ENCODE measurements at places on chromosomes 5 and 9.

- no peak for DNase-seq
Measured at GRCh38 chr5:66812291-66812690, 216.1 kb downstream of the MAST4 start.

GRCh38 chr5:57937501-57938173 is 455.0 kb upstream of the ACTBL2 start:
- DNase-seq: no peak

- no peak for DNase-seq
Measured at GRCh38 chr9:37215830-37216229, 95.5 kb downstream of the ZCCHC7 start.

GRCh38 chr5:83513491-83513890 is 41.9 kb downstream of the VCAN start:
- DNase-seq: no peak

GRCh38 chr9:121711797-121712196 is 60.4 kb downstream of the DAB2IP start:
- no peak for DNase-seq

- no peak for DNase-seq
Measured at GRCh38 chr5:31537851-31538250, 5.8 kb downstream of the C5orf22 start.

DNA sequence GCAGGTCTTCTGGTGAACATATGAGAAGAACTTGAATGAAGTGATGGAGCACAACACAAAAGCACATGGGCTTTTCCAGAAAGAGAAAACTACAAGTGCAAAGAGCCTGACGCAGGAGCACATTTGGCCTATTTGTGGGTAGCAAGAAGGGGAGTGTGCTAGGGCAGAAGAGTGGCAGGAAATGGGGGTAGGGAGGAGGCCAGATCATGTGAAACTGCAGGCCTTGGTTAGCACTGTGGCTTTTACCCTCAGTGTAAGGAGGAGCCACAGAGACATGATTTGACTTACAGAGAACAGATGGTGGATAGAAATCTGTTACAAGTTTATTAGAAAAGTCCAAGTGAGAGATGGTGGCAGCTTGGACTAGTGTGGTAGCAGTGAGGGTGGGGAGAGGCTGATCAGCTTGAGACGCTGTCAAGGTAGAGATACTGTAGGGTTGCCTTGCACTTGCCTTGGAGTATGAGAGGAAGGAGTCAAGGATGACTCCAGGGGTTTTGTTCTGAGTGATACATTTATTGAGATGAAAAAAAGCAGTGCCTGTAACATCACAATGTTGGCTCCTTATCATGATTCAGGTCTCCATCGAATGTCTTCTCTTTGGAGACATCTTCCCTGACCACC is 126.7 kb downstream of the PPP2R2B start:
- peak; percentile 69 for DNase-seq

GRCh38 chr5:80756292-80756691 is 101.5 kb upstream of the DHFR start:
- no peak for DNase-seq

- no peak for DNase-seq
Measured at GRCh38 chr9:81635521-81636254, 53.7 kb downstream of the TLE1 start.

GRCh38 chr9:107874591-107875369 is 385.2 kb upstream of the KLF4 start:
- DNase-seq: no peak

DNA sequence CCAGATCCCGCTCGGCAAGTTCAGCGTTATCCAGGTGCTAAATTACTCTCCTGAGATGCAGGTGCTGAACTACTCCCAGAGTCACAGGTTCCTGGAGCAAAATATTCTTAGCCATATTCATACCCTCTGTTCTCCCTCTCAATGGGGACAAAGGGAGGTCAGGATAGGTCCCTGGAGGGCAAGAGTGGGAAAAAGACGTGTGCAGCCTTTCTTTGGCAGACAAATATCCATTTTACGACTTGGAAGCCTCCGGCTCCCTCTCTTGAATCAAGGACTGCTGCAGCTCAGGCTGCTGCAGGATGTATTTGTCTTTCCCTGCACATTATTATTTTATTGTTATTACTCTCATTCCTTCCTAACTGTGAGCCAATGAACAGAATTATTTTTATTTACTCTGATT is 590.2 kb downstream of the NR2F1-AS1 start:
- no peak for DNase-seq

- DNase-seq: no peak
Measured at GRCh38 chr9:116447934-116448333, 239.2 kb upstream of the TRIM32 start.

GRCh38 chr9:91503673-91504081 is 80.0 kb upstream of the NFIL3 start:
- DNase-seq: no peak

DNA sequence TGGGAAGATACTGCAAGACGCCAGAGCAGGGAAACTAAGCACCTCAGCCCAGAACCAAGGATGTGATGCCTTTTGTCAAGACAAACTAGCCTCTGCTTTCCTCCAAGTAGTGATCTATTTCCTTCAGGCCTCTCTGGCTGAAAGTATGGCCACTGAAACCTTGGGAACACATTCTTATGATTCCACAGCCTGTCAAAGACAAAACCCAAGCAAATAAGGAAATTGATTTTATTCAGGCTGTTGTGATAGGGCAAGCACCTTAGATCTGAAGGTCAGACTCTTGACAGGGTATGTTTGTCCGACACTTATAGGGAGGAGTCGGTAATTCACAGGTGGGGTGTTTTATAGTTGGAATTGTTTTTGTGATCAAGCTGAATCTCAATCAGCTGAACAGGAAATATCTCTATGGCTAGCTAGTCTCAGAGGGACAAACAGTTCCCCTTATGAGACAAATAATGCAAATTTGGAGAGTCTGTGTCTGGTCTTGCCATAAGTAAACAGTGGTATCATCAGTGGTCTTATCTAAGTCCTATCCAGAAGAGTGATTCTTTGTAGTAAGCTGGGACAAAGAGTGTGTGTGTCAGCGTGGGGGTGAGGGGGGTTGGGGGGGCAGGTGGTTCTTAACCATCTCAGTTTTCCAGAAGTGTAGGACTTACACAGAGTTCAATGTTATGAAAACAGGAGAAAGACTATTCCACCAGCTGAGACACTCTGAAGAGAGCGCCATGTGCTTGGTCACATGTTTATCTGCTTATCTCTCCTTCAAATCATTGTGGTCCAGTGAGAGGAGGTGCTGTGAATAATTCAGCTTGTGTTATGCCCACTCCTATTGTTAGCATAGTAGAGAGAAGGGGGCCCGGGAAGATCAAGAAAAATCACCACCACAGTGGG is 6.7 kb upstream of the ZCCHC10 start:
- no peak for DNase-seq

DNA sequence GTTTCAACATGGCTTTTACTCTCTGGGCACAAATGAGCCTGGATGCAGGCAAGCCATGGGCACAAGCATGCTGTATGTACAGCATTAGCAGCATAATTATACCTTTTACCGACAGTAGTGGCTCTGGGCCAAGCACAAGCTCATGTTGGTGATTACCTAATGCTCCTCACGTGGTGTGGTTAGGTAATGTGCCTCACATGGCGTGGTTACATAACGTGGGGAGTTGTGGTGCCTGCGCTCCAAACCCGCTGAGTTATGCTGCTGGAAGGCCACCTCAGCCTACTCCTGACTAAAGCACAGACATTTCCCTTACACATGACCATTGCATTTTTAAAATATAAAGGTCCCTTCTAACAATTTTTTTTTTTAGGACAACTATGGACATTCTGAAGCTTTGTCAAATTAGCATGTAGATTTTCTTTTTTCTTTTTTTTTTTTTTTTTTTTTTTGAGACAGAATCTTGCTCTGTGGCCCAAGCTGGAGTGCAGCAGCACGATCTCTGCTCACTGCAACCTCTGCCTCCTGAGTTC is 794.0 kb downstream of the EFNA5 start:
- DNase-seq: no peak

DNA sequence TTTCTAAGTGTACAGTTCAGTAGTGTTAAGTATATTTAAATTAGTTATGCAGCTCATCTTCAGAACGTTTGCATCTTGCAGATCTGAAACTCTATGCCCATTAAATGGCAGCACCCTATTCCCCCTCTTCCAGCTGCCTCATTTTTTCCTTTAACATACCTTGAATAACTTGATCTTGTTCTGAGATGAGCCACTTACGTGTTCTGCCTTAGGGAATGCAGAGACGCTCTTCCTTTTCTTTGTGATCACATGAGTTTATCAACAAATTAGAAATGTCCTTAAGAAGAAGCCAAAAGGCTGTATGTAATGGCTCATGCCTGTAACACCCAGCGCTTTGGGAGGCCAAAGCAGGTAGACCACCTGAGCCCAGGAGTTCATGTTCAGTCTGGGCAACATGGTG is 57.6 kb downstream of the SLC46A2 start:
- DNase-seq: no peak

- DNase-seq: no peak
Measured at GRCh38 chr5:145787001-145787400, 48.1 kb downstream of the PRELID2 start.

GRCh38 chr5:43140286-43140685 is 19.6 kb downstream of the ZNF131 start:
- no peak for DNase-seq

DNA sequence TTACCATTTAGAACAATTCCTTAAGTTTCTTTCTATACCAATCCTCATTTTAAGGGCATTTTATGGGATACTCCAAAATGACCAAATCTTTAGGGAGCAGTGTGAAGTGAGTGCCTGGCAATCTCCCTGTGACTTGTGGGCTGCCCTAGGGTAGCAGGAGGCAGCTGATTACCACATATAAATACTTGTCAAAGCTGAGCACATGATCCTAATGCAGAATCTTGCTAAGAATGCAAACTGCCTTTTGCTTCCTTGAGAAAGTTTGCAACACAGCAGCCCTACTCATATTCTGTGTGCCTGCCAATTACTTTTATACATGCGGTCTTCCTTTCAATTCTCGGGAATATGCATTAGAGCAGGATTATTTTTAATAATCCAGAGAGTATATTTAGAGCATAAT is 18.2 kb upstream of the NREP start:
- no peak for DNase-seq

DNA sequence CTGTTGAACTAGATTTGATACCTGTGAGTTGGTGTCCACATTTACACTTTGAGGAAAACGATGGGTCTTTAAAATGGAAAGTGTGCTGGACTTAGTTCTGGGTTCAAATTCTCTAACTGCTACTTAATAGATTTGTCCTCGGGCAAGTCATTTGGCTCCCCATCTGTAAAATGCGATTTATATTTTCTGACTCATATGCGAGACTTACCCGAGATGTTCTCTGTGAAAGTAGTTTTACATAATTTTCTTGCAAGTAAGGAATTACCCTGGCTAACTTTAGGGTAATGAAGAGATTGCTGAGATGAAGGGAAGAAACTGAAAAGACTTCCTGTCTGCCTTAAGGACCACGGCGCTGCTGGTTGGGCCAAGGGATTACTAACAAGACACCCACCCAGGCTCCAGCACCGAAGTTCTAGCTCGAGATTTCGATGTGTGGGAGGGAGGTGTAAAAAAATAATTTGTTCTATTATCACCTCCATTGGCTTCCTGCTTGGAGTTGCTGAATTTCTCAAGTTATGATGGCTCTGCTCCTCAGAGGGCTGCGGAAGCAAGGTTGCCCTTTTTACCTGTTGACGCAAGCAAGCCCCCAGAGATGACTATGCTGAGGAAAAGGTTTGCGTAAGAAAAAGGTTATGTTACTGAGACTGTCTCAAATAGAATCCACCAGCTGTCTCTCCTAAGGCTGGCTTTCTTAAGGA is 24.1 kb downstream of the PCSK1 start:
- no peak for DNase-seq

- no peak for DNase-seq
Measured at GRCh38 chr9:115636596-115636995, 517.0 kb upstream of the PAPPA start.
